ACHN (cell line): ENCODE measurements at places on chromosomes 1 and 21.

DNA sequence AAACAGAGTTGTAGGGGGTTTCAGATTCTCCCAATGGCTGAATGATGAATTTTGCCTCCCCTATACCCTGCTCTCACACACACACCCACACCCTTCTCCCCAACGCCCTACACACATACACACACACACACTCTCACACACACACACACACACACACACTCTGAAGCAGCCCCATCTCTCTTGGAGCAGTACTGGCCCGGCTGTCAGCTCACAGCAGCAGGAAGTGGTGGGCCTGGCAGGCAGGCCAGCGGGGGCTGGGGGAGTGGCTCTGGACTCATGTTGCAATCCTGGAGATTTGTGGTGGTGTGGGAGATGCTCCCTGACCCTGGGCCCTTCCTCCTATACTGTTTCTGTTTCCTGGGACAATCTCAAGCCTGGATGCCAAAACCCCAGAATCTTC is 2.2 kb downstream of the IKBKE start:
- DNase-seq = no peak

GRCh38 chr1:7576946-7577657 is 194.0 kb upstream of the VAMP3 start:
- DNase-seq = no peak

GRCh38 chr1:199010933-199011332 is 372.1 kb downstream of the PTPRC start:
- no peak for DNase-seq

GRCh38 chr1:172929006-172929405 is 121.7 kb downstream of the TNFSF18 start:
- DNase-seq = no peak

DNA sequence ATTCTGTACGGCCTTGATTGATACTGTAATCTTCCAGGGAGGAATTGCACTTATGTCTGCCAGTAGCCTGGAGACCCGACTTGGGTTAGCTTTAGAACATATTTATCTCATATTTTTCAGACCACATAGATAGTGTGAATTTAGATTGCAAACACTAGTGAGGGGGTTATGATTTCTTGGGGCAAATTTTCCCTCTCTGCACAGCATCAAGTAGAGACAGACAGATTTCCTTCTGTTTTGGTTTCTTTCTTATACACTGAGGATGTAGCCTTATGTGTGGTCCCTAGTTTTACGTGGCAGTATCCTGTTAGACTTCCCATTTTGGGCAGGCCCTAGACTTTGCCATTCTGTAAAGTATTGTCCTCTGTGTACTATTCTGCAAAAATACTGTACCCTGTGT is 29.0 kb downstream of the SOAT1 start:
- no peak for DNase-seq

GRCh38 chr1:50110656-50111055 is 1.9 kb downstream of the ELAVL4 start:
- no peak for DNase-seq

DNA sequence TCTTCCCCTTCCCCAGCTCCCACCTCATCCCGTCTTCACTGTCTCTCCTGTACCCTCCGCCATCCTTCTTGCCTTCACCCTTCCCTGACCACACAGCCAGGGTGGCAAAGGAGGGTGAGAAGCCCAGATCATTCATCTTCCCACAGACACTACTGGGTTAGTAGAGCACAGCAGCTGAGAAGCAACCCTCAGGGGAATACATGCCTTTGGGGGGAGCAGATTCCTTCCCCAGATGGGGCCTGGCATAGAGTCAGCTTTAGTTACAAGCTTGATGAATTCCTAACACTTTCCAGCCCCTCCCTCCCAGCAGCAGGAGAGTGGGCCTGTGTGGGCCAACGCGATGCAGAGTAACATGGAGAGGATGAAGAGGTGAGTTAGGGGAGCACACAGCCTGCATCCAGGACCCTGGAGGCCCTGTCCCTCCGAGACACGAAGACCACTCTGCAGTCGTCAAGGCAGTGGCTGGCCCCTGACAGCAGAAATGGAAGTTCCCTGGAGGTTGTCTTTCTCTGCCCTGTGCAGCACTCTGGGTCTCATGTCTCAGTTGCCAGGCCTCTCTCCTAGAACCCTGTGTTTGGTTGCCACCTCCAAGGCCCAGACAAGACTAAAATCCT is 8.8 kb upstream of the BTG2 start:
- no peak for DNase-seq

GRCh38 chr1:203165800-203166161 is 9.8 kb downstream of the MYBPH start:
- DNase-seq = no peak

DNA sequence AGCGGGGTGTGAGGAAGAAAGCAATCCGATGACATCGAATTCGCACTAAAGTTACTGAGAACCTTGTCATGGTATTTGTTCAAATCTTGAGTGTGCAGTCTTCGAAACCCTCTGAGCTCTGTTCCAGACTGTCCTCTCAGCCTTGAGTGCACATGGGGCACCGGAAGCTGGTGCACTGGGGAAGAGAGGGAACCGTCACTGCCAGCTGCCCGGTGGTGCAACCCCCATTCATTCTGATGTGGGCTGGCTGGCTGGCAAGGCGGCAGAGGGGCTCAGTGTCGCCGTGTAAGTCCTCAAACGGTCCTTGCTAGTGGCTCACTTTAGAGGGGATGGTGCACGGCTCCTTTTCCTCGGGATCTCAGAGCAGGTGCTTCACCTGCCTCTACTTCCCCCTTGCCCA is 137.4 kb downstream of the KIF26B start:
- no peak for DNase-seq

- DNase-seq = no peak
These were observed 24.5 kb downstream of the EEIG2 start for GRCh38 chr1:108584428-108584856.

- DNase-seq = no peak
These were observed 151.7 kb downstream of the NR5A2 start for GRCh38 chr1:200179126-200179780.

DNA sequence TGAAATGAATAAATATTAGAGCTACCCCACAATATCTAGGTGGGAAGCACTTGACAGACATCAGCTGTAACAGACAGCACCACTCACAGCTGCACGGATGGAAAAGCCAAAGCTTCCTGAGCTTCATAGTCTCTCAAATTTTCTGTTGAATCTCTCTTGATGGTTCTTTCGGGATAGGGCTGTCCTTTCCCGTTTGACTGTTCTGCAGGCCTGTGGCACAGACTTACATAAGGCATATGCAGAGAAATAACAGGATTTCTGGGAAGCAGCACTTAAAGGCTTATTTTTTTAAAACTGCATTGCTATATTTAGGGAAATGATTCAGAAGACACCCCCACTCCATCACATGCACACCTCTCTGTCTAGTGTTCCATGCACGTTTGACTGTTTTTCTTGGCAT is 77.5 kb downstream of the ZNF648 start:
- no peak for DNase-seq

DNA sequence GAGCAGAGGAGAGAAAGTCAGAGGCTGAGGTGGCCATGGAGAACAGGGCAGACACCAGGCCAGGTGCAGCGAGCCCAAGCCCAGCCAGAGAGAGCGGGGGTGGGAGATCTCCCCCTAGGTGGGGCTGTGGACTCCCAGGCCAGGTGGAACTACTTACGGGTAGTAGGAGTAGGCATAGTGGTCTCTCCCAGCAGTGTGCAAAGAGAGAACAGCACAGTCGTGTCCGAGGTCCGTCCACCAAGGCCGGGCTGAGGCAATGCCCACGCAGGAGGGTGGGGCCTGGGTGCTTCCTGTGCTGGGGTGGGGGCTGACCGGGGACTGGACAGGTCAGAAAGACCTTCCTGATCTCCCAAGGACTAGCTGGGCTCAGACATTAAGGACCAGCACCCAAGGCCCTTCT is 263.7 kb downstream of the PTPRU start:
- DNase-seq = no peak

GRCh38 chr1:155272466-155273342 is 600 bp downstream of the CLK2 start:
- DNase-seq = peak; percentile 70

GRCh38 chr1:184945678-184946412 is 28.5 kb downstream of the NIBAN1 start:
- DNase-seq = no peak

GRCh38 chr1:41662765-41663437 is 178.4 kb upstream of the EDN2 start:
- no peak for DNase-seq

GRCh38 chr1:54180701-54181360 is 19.0 kb downstream of the CYB5RL start:
- DNase-seq = no peak

GRCh38 chr21:26394341-26394740 is 178.7 kb downstream of the CYYR1 start:
- no peak for DNase-seq
